ENCODE measurements at places on chromosomes 4 and X.

DNA sequence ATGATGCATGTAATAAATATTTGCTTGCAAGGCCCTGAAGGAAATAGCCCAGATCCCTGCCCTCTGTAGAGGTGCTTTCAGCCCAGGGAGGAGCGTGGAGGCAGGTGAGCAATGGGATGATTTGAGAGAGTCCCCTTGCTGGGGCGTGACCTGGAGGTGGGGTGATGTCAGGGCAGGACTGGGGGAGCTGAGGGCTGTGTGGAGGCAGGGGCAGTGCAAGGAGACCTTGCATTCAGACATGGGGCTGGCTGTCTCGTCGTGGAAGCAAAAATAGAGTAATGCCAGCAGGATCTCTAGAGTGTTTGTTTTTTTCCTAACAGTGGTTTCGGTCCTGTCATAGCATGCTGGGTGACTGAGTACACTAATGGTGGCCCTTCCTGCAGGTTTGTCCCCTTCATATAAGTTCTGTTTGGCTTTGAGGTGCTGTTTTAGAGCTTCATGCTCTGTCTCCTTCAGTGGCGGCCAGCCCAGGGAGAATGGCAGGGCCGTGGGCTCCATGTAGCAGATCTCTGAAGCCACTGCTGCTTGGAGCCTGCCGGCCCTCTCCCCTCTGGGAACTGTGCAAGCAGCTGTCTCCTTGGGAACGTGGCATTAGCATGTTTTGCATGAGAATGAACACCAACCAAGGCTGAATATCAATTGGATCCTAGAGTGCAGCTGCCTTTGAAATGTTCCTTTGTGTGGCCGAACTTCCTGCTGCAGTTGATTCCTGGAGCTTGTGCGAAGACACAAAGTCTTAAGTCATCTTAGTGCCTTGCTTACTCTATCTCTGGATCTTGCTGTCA is 39.3 kb upstream of the CLDN34 start:
- DNase-seq: no peak

DNA sequence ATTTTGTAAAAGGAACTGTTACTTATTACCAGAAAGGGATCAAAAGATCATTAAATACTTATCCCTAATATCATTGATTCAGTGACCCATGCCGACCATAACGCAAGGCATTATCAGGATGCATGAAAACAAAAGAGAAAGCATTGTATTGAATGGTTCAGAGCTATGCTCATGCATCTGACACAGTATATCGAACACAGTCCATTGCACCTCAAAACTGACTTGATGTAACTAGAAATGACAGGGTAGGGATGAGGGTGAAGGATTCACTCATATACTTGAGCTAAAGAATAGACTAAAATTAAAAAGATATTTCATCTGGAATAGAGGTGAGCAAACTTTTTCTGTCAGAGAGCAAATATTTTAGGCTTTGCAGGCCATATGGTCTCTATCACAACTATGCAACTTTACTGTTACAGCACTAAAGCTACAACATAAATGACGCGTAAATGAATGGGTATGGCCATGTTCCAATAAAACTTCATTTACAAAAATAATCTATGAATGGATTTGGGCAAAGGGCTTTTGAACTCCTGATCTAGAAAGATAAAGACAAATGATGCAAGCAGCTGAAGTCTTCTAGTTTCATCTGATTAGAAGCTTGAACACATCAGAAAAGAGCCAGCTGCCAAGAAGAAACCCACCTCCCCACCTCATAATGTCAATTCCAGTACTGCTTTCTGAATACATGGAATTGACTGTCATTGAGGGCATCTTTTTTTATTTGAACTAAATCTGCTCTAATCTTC is 12.9 kb upstream of the SPP1 start:
- DNase-seq: no peak

GRCh38 chr4:45172636-45173035 is 446.3 kb upstream of the GNPDA2 start:
- no peak for DNase-seq

DNA sequence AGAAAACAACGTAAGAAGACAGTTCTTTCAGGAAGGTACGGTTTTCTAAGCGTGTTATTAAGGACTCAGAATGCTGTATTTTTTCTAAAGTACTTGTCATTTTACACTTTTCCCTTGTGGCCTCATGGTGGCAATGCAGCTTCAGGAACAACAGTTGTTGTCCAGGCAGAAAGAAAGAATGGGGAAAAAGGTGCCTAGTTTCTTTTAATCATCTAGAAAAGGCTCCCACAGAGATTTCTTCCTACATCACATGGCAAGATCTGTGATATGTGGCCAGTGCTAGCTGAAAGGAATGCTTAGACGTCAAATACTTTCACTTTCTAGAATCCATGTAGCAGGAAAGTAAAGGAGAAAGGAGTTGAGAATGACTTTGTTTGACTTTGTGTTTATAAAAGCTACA is 49.0 kb upstream of the TRAM1L1 start:
- no peak for DNase-seq

DNA sequence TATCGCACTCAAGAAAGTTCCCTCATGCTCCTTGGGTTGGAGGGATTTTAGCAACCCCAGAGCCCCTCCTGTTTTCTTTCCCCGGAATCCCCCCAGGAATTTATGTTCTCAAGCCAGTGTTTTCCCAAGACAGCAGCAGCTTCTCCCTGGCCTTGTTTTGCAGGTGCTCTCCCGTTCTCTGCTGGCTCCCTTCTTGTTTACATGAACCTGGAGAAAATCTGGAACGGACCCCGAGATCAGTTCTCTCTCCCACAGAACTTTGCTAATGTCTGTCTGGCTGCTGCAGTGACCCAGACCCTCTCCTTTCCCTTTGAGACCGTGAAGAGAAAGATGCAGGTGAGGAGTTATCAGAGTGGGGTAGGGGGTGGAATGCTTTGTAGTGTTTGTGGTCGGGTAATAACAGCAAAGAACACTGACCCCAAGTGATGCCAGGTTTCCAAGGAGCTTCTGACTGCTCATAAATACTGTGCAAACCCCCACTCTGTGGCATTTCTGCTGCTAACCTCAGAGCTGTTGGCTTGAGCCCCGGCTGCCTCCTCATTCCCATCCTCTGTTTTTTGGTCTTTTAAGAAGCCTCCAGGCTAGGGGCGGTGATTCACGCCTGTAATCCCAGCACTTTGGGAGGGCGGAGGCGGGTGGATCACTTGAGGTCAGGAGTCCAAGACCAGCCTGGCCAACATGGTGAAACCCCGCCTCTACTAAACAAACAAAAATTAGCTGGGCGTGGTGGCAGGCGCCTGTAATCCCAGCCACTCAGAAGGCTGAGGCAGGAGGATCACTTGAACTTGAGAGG is 11.1 kb downstream of the SLC25A43 start:
- DNase-seq: no peak

DNA sequence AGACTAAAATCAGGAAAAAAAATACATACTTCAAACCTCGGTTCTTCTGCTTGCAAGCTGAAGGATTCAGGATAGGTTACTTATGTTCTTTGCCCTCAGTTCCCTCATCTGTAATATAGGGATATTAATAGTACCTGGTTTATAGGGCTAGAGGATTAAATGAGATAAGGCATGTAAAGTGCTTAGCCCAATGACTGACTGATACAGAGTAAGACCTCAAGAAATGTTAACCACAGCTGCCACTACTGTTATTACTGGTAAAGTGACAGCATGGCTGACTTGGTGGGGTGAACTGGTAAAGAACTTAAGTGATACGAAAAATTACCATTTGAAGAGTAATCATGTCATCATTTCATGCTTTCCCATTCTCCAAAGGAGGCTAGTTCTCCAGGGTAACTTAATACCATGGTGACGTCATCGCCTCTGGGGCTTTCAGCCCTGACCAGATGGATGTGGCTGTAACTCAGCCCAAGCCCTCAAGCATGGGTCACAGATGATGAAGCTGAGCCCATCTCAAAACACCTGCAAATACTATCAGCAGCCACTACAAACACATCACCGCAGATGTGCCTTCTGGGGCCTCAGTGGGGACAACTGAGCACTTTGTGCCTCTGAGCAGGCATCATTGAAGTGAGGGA is 44.5 kb upstream of the SCML1 start:
- DNase-seq: no peak

DNA sequence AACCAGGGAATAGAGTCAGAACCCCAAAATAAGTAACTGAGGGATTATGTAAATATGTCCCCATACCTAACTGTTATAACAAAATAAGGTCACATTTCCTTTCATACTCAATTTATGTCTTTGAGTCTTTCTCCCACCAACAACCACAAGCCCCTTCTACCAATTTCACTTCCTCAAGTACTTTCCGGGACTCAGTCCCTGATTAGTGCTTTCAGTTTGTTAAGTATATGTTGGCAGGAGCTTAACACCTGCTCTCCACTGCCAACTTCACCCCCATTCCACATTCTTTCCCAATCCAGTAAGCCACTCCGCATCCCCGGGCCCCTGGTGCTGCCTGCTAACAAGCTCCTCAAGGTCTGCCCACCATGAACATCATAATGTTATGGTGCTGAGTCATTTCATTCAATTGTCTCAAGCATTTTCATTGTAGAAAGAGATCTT is 71.3 kb upstream of the SPRY1 start:
- DNase-seq: no peak

- DNase-seq: no peak
Measured at GRCh38 chr4:175833574-175834311, 21.7 kb upstream of the GPM6A start.

DNA sequence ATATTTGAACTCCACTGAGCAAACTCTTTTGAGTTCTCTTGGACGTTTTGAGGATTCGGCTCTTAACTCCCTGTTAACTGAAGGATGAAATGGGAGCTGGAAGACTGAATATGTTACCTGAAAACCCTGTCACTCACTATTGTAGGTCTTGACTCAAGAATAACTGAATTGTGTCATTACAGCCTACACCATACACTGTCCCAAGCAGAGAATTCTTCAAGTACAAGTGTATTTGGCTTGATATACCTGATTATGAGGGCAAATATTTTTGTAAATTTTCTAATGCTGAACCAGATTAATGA is 276.1 kb downstream of the CFAP299 start:
- DNase-seq: no peak

DNA sequence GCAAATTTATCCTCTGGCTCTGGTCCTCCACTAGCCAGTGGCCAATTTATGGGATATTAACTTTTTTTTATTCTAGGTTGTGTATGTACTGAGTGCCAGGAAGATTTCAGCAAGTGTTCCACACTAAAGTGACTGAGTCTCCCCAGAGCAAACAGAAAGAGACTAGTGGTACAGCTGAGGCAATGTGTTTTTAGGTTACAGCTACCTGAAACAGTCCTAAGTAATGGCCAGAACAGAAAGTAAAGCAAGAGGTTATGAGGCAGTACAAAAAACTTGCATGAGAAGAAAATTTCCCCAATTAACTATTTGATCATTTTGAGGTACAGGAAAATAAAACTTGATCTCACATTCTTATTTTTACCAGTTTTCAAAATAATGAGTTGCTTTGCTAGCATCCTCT is 31.2 kb downstream of the PRDM8 start:
- no peak for DNase-seq

GRCh38 chr4:124768596-124769365 is 56.2 kb upstream of the ANKRD50 start:
- DNase-seq: no peak

DNA sequence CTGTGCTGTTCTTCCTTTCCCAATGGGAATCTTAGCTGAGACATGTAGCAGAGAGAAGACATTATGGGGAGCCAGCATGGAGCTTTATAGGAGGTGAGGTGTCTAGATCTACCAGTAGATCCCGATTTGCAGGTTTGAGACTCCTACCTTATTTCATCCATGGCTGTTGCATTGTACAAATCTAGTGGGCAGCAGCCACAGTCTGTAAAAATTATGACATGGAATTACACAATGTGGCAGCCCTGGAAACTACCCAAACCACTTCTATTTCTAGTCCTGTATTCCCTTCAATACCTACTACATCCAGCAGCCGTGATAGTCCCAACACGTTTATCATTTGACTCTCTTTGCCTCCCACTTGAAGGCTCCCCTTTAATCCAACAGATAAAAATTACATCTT is 8.1 kb downstream of the ATP7A start:
- no peak for DNase-seq

- DNase-seq: no peak
Measured at GRCh38 chrX:140141444-140142029, 176.2 kb upstream of the CXorf66 start.

- peak; percentile 72 for DNase-seq
Measured at GRCh38 chrX:43654431-43655150, 1.5 kb upstream of the MAOA start.

DNA sequence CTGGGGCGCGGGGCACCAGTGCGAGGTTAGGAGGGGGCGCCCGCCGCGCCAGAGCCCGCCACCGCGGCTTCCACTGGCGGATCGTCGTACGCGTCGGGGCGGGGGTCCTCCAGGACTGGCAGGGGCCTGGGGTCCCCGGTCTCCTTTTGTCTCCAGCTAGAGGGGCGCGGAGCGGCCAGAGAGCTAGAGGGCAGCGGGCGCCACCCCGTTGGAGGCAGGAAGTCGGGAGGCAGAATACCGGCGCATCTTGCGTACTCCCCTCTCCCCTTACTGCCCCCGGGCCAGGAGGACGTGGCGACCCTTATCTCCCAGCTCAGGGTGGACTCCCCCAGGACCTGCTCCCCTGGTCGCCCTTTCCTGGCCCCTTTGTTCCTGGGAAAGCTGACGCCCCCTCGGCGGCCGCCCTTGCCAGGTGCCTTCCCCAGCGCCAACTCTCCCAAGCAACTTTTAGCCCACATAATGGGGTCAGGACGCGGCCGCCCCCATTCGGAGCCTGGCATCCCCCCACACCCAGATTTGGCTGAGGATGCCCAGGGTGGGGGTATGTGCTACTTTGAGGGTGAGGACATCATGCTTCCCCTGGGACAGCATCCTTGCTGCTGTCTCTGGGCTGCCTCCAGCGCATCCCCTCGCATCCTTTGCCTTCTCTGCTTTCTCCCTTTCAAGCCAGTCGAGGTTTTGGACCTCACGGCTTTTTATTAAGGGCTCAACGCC is 933 bp downstream of the CNKSR2 start:
- DNase-seq: peak; percentile 0

- DNase-seq: no peak
Measured at GRCh38 chr4:23015821-23016220, 323.1 kb downstream of the GBA3 start.

- DNase-seq: no peak
Measured at GRCh38 chr4:163776957-163777356, 282.5 kb downstream of the TMA16 start.

DNA sequence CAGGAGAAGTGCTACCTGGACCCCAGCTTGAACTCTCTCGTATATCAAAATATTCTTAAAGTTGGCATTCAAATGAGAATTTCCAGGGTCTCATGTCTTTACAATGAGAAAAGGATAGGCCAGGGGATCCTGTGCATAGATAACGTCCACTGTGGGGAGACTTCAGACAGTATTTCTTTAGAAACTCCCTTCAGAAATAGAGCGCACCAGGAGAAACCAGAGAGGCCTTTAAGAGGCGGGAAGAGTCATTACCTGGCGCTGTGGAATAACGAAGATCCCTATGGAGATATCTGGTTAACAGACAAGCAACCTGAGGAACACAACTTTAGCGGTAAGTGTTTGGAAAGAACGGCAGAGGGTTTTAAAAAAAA is 600 bp downstream of the RADX start:
- no peak for DNase-seq

DNA sequence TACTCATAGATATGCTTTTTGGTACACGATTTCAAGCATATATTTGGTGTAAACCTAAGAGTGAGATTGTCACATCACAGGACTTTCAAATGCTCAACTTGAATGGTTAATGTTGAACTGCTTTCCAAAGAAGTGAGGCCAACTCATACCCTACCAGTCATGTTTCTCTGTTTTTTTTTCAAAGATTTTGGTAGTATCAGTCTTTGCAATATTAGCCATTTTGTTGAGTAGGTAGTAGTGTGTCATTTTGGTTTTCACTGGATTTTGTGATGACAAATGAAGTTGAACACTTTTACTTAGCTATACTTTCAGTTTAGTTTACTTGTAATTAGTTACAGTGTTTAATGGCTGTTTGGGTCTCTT is 12.5 kb upstream of the HS3ST1 start:
- DNase-seq: no peak

All from stimulated activated CD4-positive, alpha-beta T cell treated with anti-CD3 and anti-CD28 coated beads, Interleukin-15, amount 100 ng/mL, for 1 hour (primary cell).